ENCODE measurements at places on chromosomes 12 and 14.
A peak's percentile ranks its signal among the peaks of the same experiment; 100 is the strongest.

DNA sequence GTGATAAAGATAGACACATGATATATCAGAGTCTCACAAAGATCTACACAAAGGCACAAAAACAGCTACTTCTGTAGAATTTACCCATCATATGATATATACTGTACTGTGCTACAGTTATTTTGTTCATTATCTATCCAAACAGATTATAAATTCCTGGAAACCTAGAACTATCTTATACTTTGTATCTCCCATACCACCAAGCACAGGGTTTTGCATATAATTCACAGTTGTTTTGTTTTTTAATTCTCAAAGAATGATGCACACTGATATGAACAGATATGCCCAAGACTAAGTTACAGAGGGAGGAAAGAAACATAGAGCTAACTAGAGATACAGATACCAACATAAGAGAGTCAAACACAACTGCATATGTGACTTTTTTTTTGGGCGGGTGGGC lies 3.4 kb downstream of the PRKAG1 start:
- DNase-seq: no peak
- H3K4me1 ChIP-seq: no peaks in the 10 kb centered on the region
- no peaks in the 10 kb centered on the region for H3K36me3 ChIP-seq
- H3K27ac ChIP-seq: no peak overlapping the region
- no peaks in the 10 kb centered on the region for H3K27me3 ChIP-seq

DNA sequence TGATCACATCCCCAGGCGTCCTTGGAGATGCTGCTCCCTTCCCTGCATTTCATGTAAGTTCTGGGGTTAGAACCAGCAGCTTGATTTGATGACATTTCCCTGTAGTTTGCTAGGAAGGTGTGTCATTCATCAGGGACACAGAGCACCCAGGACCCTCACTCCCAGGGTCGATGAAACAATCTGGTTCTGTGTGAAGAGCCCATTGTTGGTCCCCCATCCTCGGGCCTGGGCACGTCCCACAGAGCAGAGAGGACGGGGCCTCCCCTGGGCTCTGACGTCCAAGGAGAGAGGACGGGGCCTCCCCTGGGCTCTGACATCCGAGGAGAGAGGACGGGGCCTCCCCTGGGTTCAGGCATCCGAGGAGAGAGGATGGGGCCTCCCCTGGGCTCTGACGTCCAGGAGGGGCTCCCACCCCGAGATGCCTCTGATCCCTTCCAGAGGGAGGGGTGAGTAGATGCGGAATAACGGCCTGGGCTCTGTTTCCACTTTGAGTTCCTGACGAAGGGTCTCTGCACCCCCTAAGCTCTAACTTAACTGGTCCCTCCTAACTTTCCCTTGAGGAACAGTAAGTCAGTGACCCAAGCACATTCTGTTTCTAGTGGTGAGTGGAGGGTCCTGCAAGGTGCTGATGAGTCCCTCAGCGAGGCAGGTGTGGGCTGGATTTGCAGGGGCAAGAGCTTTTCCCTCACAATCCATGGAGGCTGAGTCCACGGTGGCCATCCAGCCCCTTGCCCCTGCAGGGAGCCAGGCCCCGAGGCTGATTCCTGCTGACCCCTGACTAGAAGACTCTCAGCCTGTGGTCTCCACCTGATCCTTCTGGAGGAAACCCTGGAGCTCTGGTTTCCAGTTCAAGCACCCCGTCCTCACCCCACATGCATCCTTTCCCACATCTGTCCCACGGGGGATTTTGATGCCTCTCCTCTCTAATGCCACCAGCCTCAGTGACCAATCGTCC lies 35.5 kb upstream of the SFSWAP start:
- no peak overlapping the region for H3K27ac ChIP-seq
- no peaks in the 10 kb centered on the region for H3K4me1 ChIP-seq
- no peak for DNase-seq
- no peaks in the 10 kb centered on the region for H3K36me3 ChIP-seq
- H3K27me3 ChIP-seq: no peaks in the 10 kb centered on the region
- H3K4me3 ChIP-seq: no peak overlapping the region

DNA sequence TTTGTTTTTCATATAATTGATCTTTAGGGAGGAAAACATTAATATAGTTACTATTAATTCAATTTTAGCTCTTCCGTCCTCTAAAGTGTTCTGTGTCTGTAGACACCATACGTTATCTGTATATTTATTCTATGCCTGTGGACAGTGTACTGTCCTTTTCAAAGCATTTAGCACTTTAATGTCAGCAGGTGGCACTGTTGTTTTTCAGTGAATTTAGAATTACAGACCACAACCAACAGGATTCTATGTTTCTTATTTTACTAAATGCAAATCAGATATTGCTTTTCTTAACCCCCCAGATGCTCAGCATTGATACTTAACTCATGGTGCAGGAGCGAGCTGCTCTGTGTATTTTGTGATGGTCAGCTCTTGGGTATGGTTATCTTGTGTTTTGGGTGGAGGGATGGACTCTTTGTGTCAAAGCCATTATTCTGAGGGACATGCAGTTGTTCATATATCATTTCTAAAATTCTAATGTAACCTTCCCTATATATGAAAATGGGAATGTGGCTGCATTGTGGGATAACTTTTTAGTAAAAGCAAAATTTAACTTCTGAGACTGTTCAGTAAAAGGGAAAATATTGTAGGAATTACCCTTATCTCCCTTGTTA lies 65.2 kb downstream of the PAPOLA start:
- no peaks in the 10 kb centered on the region for H3K27me3 ChIP-seq
- H3K4me3 ChIP-seq: no peak overlapping the region
- no peak for DNase-seq
- no peaks in the 10 kb centered on the region for H3K4me1 ChIP-seq
- H3K36me3 ChIP-seq: no peaks in the 10 kb centered on the region
- no peak overlapping the region for H3K27ac ChIP-seq

DNA sequence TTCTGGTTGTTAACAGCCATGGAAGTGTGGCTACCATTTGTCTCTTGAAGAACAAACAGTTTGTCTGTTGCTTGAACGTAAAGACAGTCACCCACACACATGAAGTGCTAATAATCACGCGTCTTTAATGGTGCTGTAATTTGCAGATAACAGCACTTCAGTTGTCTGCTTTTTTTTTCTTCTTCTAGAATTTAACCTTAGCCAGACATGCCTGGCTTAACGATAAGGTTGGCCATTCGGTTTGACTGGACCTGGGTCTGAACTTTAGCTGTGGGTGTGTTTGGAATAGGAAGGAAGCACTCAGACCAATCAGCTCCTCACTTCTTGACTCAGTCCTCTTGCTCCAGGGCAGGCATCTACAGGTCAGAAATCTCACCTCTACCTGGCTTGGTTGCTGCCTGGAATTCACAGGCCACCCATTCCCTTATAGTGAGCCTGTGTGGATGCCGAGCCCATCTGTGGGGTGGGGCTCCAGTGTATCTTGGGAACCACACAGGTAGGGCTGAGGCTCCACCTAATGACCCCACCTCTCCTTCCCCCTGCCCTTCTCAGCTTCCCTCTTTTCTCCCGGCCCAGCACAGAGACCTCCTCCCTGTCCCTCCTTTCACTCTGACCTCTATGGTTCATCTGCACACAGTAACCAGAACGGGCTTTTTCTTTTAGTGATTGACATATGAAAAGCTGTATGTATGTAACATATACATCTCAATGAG lies 246.4 kb upstream of the PWP1 start:
- no peaks in the 10 kb centered on the region for H3K27me3 ChIP-seq
- H3K36me3 ChIP-seq: no peaks in the 10 kb centered on the region
- DNase-seq: no peak
- H3K4me3 ChIP-seq: no peak overlapping the region
- H3K4me1 ChIP-seq: no peaks in the 10 kb centered on the region

DNA sequence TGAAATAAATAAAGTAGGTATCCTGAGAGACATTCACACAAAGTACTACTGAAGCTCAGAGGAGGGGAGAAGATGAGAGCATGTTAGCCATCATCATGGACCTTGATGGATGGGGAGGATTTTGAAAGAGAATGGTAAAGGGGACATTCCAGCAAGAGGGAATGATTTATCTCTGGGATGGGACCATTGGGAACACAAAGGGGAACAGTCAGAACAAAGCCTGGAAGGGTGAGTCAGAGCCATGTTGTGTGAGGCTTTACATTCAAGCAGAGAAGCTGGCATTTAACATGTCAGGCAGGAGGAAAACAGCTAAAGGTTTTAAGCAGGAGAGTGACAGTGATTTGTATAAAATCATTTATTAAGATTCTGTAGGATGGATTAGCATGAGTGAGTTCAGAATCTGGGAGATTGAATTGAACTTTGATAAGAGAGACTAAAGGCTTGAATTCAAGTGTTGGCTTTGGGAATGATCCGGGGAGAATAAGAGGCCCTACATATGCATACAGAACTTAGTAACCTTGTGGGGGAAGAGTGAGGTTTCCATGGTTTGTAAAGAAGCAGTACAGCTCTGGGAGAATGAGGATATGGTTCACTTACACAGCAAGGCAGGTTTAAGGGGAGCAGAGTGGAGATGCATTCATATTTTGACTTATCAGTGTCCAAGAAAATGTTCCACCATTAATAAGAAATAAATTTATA lies 174.4 kb downstream of the SYT10 start:
- no peaks in the 10 kb centered on the region for H3K4me1 ChIP-seq
- no peak overlapping the region for H3K4me3 ChIP-seq
- no peaks in the 10 kb centered on the region for H3K36me3 ChIP-seq
- no peak for DNase-seq

DNA sequence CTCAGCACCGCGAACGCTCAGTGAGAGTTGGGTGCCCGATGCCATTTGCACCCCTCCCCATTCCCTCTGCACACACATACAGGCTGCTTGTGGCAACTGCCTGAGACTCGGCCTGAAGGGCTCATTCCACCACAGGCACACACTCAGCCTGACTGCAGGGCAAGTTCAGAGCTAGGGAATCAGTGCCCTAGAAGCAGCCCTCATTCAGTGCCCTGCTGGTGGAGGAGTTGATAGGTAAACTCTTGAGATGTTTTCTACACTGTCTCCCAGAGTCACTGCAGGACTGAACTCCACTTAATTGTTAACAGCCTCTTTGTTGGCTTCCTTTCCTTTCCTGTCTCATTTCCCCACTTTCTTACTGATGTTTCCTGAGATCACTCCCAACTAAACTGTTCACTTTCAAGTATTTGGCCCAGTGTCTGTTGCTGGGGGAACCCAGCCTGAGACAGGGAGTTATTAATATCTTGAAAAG lies 16.9 kb downstream of the PPP1R36 start:
- no peaks in the 10 kb centered on the region for H3K36me3 ChIP-seq
- no peaks in the 10 kb centered on the region for H3K4me1 ChIP-seq
- H3K27me3 ChIP-seq: no peaks in the 10 kb centered on the region
- DNase-seq: no peak

DNA sequence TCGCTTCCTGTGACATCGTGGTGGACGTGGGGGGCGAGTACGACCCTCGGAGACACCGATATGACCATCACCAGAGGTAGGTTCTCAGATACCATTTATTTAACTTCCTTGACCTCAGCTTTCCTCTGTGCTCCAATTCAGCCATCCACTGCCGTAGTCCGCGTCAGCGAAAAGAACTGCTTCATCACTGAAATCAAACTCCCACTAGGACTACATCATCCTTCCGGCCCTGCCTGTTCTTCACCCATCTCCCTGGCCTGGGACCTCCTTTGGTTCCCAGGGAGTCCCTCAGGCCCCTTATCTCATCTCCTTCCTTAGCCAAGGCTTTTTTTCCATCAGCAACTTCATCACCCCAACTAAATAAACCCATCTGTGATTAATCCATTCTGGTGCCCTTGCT lies 692 bp downstream of the MYG1 start:
- H3K27me3 ChIP-seq: no peaks in the 10 kb centered on the region
- peak overlapping the region; percentile 89 for H3K4me3 ChIP-seq
- peaks cover 11% of the 10 kb centered on the region for H3K4me1 ChIP-seq
- peak overlapping the region; percentile 69 for H3K27ac ChIP-seq
